ENCODE measurements at places on chromosomes 5 and 9.

DNA sequence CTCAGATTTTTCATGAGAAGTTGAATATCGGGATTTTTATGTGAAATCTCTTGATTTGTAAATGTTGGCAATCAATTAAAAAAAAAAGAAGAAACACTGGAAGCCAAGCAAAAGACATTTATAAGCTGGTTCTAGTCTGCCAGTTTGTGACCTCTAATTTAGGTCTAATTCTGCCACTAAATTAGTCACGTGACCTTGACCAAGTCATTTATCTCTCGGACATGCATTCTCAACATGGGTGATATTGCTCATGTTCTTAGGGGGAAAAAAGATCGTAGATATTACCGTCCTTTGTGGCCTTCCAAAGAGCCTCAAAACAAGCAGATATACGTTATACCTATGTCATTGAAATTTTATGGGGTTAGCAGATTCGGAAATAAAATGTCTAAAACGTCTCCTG lies 52.9 kb upstream of the PTPDC1 start:
- DNase-seq: peak; percentile 19

- no peak for DNase-seq
Observed at GRCh38 chr5:55706230-55706629, 5.9 kb downstream of the SLC38A9 start.

GRCh38 chr5:153340139-153340538 lies 150.3 kb upstream of the GRIA1 start:
- DNase-seq: no peak

DNA sequence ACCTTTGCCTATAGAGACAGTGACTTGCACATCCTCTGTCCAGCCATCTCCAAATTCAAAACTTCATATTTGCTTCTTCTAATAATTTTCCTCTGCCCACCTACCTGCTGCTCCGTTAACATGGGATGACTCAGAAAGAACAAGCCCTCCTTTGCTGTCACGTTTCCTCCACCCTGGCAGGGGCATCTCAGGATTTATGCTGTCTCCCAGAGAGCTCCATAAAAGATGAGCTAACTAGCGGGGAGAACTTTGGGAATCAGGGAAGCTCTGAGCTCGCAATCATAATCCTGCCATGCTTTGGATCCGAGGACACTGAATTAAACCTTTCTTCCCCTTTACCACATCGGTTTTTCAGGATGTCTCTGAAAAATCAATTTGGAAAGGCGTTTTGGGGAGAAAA lies 78.4 kb upstream of the FSTL4 start:
- DNase-seq: no peak

GRCh38 chr9:135864447-135865049 lies 42.8 kb downstream of the CAMSAP1 start:
- peak; percentile 54 for DNase-seq

- DNase-seq: peak; percentile 94
Observed at GRCh38 chr5:93189707-93190120, 391.3 kb downstream of the NR2F1-AS1 start.

- no peak for DNase-seq
Observed at GRCh38 chr5:2149195-2149539, 266.4 kb upstream of the IRX4 start.

DNA sequence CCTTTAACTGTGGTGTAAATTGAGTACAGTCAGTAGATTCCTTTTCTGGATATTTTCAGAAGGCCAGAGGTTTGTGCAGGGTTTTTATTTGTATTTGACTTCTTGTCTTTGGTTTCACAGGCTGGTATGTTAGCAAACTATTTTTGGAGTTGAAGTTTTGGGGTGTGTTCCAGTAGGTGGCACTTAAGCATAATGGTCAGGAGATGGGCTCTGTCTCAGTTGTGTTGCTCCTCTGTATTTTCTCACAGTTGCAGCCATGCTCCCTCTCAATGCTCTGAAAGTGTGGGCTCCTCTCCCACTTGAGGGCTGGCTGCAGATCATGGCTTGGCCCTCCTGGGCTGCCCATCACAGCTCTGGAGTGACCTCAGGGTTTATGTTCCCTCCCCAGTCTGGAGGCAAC lies 267.0 kb upstream of the PCSK5 start:
- no peak for DNase-seq

GRCh38 chr5:126812199-126812570 lies 35.2 kb downstream of the LMNB1 start:
- no peak for DNase-seq

Measured in EH (cell line).